ENCODE measurements at places on chromosomes 2 and 18. TPM values are rescaled to one million over a fixed set of nuclear protein-coding genes. Genes with fewer than 3 reads are reported as not detected.

Gene TMEM169
- 0.69 TPM for total RNA-seq

Gene UGT1A7
- 0.30 TPM for total RNA-seq

Gene CNDP1
- total RNA-seq = 0.10 TPM

GRCh38 chr18:25284861-25285550, 67.0 kb downstream of the ZNF521 start:
- DNase-seq = peak; percentile 61

DNA sequence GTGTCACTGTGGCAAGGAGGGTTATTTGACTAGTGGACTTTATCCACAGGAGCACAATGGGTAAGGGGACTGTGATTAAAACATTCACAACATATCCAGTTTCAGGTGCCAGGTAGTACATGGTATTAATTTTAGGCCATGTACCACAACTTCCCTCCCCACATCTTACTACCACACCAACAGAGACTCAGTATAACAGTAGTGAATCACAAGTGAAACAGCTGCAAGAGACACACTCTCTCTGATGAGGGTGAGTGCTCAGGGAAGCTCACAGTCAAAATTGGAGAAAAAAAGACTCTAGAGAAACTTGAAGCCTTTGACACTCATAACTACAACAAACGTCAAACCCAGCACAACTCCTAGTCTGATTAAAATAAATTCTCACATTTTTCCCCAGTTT, 367.6 kb upstream of the GYPC start:
- DNase-seq = no peak

GRCh38 chr2:173034143-173034542, 41.5 kb upstream of the MAP3K20 start:
- DNase-seq = no peak

- no peak for DNase-seq
These were observed 81.2 kb downstream of the PDCL3 start for GRCh38 chr2:100643906-100644501.

- DNase-seq = no peak
These were observed 193.6 kb upstream of the PKDCC start for GRCh38 chr2:41854227-41854626.

GRCh38 chr18:26656944-26657536, 108.7 kb upstream of the KCTD1 start:
- peak; percentile 31 for DNase-seq

DNA sequence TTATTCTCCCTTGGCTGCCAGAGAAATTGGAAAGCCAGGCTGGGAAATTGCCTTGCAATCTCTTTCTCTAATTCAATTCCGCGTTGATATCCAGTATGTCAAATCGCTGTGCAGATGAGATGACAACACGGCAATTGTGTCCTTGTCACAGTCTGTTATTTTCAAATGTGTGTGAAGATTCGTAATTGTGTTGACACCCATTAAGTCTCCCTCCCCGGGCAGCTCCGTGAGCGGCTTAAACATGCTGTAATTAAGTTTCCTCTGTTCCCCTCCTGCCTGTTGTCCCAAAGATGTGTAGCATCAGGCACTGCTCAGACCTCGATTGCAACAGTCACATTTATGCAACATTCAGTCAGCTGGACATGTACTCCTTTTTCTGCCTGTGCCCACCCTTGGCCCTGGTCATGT, 209.5 kb downstream of the LPIN1 start:
- no peak for DNase-seq

Measured in skin of body (tissue), 3 donors.